ENCODE measurements at places on chromosomes 6 and 20.

GRCh38 chr6:30828027-30828962, 56.0 kb upstream of the DDR1 start:
- DNase-seq = peak; percentile 81

GRCh38 chr20:17524560-17524959, 6.6 kb downstream of the BFSP1 start:
- DNase-seq = no peak

DNA sequence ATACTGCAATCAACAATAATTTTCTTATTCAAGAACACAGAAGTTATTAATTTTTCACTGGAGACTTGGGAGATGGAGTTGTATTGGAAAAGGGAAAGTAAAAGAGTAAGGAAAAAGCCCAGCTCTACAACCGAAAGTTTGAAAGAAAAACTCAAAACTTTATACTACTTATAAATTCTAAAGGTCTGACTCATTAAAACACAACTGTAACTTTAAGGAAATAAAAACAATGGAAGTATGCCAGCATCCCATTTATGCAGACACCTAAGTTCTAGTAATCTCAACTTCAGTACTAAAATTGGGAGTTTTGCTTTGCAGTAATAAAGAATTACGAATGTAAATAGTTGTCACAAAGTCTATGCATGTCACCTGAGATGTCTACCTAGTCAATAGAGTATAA, 80.6 kb downstream of the IRAK1BP1 start:
- DNase-seq = no peak

- no peak for DNase-seq
These were observed 19.2 kb upstream of the SLC22A1 start for GRCh38 chr6:160102399-160102798.

GRCh38 chr6:31138982-31139381, at the start of gene PSORS1C2:
Gene PSORS1C2, minus strand, starts transcription at chr6:31139066. Its CDS starts 40 bp downstream, at chr6:31139026.
- DNase-seq = no peak

DNA sequence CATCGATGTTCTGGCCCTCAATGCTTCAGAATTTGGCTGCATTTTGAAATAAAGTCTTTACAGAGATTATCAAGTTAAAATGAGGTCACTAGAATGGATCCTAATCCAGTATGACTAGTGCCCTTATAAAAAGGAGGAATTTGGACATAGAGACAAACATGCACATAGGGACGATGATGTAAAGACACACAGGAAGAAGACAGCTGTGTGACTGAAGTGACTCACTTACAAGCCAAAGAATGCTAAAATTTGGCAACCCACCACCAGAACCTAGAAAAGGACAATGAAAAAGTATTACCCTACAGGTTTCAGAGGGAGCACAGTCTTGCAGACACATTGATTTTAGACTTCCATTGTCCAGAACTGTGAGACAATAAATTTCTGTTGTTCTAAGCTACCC, 322.8 kb upstream of the GJE1 start:
- no peak for DNase-seq

GRCh38 chr6:29671026-29671425, 9.9 kb downstream of the ZFP57 start:
- no peak for DNase-seq

DNA sequence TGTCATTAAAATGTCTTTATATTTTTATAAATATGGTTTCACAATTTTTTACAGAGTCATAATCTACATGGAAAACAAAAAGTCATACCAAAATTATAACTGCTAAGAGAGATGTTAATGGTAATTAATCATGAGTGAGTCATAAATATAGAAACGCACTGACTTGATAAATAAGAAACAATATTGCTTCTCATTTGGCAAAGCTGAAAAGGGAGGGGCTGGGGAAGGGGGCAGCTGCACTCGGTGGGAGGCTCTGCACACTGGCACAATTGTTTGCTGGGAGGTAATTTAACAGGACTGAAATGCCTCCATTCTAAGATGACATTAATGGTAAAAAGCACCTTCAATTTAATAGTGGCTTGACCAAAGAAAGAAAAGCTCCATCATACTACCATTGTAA, 133.3 kb upstream of the AGPAT4 start:
- no peak for DNase-seq

- no peak for DNase-seq
These were observed 257.7 kb upstream of the CDYL start for GRCh38 chr6:4518506-4518905.

- DNase-seq = no peak
These were observed 136.0 kb upstream of the CNR1 start for GRCh38 chr6:88301888-88302768.

DNA sequence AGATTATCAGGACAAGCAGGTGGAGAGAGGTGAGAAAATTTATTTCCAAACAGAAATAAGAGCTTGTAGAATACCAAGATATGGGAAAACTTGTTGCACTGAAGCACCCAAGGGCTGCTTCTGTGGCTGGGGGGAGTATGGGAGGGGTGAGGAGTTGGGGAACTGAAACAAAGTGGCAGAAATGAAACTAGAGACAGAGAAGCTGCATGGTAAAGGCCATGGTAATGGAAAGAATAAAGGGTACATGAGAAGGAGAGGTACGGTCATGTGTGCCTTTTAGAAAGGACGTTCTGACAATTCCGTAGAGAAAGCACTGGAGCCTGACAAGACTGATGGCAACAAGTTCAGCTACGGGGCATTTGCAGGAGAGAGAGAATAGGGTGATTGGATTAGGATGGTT, 51.6 kb upstream of the RIN2 start:
- DNase-seq = no peak

DNA sequence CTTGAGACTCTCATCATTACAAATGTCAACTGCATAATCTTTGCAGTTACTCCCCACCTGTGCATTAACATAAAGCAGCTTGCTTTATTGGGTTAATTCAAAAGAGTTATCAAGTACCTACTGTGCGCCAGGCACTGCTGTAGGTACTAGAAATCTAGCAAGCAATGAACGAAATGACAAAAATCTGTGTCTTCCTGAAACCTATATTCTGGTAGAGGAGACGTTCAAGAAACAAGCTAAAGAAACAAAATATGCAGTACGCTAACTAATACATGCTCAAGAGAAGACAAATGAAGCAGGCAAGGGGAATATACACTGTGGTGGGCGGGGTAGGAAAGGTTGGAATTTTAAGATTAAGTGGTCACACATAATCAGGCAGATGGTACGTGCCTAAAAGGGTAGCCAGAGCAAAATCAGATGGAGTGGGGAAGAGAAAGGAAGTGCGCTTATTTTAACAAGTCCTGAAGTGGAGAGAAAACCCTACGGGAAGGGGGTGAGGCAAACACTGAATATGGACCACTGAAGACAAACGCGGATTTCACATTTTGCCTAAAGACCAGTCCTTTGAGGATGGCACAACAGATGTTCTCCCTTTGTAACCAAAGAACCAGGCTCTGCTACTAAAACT, 1.2 kb downstream of the ELOVL2 start:
- no peak for DNase-seq

GRCh38 chr20:45433316-45433715, 17.4 kb downstream of the PIGT start:
- no peak for DNase-seq

DNA sequence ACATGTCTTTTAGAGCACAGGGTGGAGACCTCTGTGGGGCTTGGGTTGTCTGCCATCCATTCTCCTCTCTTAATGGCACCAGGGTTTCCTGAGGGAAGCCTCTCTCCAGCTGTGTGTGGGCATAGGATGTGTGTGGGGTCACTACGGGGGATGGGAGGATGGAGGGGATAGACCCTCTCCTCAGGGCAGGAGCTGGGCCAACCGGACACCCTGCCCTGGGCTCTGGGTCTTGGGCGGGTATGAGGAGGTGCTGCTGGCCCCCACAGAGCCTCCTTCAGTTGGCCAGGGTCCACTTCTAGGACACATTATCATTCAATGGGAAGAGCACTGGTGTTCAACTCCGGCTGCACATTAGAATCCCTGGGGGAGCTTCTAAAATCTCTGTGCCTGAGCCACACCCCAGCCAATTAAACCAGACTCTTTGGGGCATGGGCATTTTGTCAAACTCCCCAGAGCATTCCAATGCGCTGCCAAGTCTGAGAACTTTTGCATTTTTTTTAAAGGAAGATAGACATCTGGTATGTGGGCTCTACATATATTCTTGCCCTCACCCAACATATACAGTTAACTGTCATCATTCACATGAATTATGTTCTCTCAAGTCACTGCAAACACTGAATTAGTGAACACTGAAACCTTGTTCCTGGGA, 38.5 kb downstream of the TRAM2 start:
- no peak for DNase-seq

GRCh38 chr20:33578510-33578909, 83.6 kb upstream of the C20orf144 start:
- no peak for DNase-seq

GRCh38 chr6:53032849-53033248, 32.4 kb upstream of the FBXO9 start:
- no peak for DNase-seq

DNA sequence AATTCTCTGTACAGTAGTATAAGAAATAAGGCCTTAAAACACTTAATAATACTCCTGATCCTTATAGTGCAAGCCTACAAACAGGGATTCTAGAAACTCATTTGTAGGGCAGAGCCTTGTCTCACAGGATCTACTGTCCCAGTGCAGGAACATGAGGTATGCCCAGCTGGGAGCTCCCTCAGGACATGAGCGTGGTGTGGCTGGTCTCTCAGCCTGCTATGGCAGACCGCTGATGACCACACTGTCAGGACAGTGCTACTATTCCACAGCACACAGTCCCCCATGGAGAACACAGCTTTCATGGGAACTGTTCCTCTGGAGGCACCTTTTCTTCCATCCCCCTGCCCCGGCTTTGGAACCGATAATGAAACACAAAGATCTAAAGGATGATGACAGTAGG, 53.0 kb downstream of the SERAC1 start:
- no peak for DNase-seq

- DNase-seq = no peak
These were observed 149.4 kb upstream of the OGFRL1 start for GRCh38 chr6:71139249-71139648.

DNA sequence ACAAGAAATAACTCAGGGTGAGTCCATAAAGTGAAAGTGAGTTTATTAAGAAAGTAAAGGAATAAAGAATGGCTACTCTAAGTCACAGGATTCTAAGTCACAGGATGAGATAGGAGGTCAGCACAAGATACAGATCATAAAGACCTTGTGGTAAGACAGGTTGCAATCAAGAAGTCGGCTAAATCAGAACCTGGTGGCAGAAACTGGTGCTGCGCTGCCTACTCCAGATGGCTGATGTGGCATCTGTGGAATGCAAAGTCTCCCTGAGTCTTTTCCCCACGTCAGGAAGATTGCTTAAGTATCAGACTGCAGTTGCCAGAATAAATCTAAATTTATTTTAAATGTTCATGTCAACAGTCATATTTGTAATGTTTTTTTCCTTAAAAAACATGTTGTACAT, 10.7 kb upstream of the KCNK15 start:
- no peak for DNase-seq

DNA sequence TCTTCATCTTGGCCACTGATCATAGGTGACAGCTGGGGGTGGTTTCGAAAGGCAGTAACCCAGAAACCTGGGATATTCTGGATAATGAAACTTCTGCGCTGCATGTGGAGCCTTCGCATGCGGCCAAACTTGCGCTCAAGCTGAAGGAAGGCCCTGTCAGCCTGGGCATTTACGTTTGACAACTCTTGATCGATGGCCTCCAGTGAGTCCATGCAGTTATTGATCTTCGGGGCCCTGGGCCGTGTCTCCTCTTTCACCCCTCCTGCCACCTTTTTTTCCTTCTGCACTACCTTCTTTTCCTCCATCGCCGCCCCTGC, 729 bp downstream of the TSPYL4 start:
- DNase-seq = no peak

DNA sequence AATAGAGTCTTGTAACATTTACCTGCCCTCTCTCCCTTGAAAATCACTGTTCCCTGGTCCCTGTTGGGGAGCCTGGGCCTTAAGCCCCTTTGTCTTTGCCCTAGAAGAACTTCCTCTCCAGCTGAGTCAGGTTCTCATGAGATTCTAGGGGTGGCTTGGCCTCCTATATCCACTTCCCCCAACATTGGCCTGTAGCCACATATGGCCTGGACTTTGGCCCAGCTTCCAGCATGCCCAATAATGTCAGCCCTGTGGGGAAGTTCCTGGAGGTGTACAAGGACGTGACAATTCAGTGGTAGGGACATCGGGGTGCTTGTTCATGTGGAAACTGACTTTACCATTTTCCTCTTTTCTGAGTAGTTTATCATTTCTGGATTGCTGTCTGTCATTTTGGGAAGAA, 17.2 kb upstream of the MAS1L start:
- no peak for DNase-seq

DNA sequence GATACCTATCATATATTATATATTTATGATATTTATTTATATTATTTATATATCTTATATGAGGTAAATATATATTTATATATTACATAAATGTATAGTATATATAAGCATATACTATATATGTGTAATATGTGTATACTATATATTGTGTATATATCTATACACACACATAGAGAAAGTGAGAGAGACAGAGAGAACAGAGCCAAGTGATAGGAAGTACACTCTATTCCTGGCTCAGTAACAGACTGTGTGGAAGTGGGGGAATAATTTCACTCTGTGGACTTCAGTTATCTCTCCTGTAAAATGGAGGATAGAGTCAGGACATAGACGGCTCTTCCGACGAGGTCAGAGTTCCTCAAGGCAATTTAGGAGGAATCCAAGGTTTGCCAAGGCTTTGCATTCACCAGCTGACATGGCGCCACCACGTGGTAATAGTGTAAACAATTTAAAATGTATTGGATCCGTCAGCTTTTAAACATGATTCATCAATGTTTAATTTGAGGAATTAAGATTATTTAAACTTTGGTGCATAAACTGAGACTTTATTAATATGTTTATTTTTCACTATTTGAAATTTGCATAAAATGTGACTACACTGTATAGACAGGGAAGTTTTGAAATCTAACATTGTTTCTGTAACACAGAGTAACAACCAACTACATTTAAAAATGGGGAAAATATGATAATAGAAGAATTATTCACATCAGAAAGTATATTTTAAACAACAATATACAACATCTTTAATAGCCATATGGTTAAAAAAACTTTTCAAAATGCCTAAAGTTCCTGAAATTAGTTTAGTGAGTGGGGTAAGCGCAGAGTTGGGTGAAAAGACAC, 75.4 kb upstream of the TMEM244 start:
- peak; percentile 13 for DNase-seq

GRCh38 chr6:11263291-11263775, 30.9 kb upstream of the NEDD9 start:
- no peak for DNase-seq

- DNase-seq = no peak
These were observed 2.3 kb upstream of the OCSTAMP start for GRCh38 chr20:46552460-46553420.

DNA sequence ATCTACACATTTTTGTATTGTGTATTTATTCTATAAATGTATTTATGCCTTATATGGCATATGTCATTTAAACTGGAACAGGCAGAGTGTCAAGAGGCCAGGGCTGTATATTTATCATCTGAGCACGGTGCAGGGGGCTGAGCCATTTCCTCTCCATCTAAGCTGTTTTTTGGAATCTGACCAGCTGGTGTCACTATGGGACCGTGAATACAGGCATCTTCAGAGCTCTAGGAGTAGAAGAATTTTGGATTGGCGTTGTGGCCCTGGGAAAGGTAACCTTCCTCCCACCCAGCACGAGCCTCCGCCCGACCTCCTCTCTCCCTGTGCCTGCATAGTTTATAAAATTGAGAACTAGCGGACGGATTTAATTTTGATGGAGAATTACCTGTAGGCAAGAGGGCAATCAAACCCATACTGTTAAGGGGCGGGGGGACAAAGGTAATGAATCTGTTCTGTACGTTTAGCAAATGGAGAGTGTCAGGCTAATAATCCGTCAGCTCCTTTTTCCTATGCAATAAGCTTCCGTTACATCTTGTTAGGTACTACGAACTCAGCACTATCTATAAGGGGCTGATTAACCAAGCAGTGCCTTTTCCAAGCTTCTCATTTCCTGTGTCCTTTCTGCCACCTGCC, 29.0 kb upstream of the EEF1E1 start:
- peak; percentile 28 for DNase-seq
